Stimulated activated CD4-positive, alpha-beta T cell treated with anti-CD3 and anti-CD28 coated beads, Interleukin-2, amount 100 ng/mL, for 48 hours (primary cell): ENCODE measurements at places on chromosomes 5 and 9.

GRCh38 chr9:7226007-7226640 lies 468.4 kb downstream of the KDM4C start:
- no peak for DNase-seq

GRCh38 chr9:4325113-4325512 lies 25.2 kb upstream of the GLIS3 start:
- no peak for DNase-seq

GRCh38 chr9:109488351-109488750 lies 9.8 kb downstream of the PTPN3 start:
- no peak for DNase-seq

GRCh38 chr5:180688330-180689070 lies 39.1 kb upstream of the FLT4 start:
- no peak for DNase-seq

GRCh38 chr5:72604111-72604797 lies 97.0 kb upstream of the ZNF366 start:
- no peak for DNase-seq

DNA sequence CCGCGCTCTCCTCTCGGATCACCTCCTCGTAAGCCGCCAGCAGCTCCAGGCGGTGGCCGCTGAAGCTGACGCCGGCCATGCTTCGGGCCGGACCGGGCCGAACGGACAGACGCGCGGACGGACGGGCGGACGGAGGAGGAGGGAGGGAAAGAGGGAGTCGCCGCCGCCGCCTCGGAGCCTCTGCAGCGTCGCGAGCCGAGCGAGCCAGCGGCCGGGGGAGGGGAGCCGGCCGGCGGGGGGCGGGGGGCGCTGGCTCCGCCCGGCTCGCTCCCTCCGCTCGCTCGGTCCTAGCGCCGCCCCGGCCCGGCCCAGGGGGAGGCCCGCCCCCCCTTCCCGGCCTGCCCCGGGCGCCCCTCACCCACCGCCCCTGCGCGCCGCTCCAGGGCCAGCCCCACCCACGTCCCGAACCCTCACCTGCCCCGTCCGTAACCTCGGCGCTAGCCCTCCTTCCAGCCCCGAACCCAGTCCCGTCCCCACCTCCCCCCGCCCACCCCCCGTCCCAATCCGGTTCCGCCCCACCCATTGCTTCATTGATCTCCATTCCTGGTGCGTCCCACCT lies at the start of gene DBN1:
Gene DBN1 (minus strand): TSS at position 192 of the 559 bp plus-strand sequence. CDS start 113 bp downstream, at position 79.
- no peak for DNase-seq

DNA sequence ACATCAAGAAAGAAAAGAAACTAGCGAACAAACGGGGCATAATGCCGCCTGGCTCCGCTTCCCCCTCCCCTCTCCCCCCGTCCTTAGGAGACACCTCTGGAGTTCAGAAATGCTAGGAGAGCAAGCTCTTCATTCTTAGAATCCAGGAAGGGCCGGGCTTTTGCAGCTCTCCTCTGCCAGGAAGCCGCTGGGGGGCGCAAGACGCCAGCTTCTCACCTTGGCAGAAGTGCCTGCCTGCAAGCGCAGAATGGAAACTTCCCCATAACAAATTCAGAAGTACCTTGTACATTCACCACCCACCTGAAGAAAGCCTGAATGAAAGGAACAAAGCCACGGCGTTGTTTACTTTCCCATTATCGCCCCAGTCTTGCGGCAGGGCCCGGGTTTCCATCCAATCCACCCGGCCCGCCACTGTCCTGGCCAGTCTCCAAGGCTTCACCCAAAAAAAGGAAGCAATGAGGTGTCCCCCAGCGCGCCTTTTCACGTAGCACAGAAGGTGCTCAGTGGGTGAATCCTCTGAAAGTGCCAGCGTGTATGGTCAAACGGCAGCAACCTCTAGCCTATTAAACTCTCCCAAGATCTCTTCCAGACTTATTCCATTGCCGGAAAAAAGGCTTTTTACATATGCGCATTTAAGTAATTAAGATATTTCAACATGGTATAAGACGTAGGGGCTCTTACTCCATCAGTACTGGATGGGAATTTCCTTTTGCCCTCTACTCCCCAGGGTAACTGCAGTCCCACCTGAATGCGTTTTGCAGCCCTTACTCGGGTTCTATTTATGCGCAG lies 1.6 kb upstream of the GADD45G start:
- peak; percentile 85 for DNase-seq

GRCh38 chr9:1024112-1024511 lies 26.0 kb upstream of the DMRT2 start:
- no peak for DNase-seq

GRCh38 chr5:82436291-82436690 lies 158.1 kb upstream of the RPS23 start:
- no peak for DNase-seq

DNA sequence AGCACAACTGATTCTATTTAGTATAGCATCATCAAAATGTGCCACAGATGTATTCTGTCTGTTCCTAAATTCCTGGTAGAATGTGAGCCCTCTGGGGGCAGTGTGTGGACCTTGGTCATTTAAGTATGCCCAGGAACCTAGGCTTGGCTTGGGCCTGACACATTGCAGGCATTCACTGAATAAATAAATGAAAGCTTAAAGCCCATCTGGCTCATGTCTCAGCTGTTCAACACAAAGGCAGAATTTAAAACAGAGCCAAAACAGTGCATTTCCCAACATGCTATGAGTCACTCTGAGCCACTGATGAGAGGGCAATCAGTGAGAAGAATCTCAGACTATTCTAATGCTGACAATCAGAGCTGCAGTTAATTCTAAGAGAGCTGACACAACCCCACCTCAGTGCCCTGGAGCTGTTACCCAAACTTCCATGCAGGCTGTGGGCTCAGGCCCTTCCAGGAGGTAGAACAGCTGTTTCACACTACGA lies 8.1 kb downstream of the FAM193B start:
- no peak for DNase-seq

DNA sequence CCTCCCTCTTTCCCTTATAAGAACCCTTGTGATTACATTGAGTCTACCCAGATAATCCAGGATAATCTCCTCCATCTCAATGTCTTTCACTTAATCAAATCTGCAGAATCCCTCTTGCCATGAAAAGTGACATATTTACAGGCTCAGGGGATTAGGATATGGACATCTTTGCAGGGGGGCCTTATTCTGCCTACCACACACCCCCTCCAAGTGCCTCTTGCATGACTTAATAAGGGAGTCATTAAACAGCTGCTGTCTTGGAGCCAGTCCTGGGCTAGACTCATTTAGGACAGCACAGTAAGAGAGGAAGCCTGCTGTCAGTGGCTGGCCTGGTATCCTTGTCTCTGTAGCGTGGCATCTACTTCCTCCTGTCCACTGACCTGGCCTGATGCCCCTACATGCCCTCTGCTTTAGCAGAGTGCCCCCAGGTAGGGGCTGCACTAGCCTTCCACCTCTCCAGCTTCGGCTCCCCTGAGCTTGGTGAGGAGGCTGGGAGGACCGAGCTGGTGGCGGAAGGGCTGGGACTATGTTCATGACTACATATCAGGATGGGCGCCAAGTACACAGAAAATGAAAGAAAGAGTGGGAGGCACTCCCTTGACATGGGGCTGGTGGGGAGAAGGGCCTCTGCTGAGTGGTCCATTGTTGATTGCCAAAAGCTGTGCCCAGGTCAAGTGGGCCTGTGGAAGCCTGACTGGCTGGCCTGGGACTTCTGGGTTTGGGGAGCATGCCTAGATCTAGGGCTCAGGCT lies 17.2 kb downstream of the ENHO start:
- DNase-seq = no peak

- no peak for DNase-seq
Observed at GRCh38 chr5:141565826-141566570, 52.8 kb downstream of the DIAPH1 start.

DNA sequence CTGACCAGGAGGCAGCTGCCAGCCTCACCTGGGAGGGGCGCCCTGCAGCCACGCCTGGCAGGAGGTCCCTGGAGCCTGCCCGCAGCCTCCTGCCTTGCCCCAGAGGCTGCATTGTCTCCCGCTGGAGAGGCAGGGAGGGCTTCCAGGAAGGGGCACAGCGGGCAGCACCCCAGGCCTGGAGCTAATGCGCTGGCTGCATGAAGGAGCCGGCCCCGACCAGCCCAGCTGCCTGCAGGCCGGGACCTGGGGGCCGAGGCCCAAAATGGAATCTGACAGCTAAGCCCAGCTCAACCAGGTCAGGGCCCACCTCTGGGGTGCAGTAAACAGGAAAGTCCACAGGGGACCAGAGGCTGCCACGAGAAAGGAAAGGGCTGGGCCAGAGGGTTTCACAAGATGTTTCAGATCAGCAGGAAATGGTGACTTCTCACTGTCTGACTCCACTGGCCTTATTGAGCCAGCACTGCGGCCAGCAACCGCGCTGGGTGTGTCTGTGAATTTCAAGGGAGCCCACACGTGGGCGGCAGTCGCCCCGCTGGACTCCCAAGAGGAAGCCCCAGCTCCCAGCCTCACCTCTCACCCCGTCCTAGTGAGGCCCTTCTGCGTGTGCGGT lies 18.6 kb upstream of the NOTCH1 start:
- DNase-seq = no peak

DNA sequence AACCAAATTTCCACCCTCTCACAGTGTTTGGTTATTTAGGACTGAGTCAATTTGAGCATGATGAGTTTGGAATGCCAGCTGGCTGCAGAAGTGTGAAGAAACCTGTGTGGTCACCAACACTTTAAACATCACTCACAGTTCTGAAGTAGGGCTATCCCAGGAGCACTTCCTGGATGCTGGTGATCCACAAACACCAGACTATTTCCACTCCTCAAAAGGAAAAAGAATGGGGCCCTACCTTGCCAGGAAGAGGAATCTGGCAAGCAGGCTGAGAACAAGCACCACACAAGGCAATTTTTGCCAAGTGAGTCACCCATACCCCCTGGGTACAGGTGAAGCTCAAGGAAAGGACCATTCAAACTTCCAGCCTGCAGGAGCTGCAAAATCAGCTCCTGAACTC lies 294.2 kb upstream of the PTGER4 start:
- no peak for DNase-seq

- peak; percentile 5 for DNase-seq
Observed at GRCh38 chr9:122265149-122265915, 650 bp downstream of the MRRF start.

DNA sequence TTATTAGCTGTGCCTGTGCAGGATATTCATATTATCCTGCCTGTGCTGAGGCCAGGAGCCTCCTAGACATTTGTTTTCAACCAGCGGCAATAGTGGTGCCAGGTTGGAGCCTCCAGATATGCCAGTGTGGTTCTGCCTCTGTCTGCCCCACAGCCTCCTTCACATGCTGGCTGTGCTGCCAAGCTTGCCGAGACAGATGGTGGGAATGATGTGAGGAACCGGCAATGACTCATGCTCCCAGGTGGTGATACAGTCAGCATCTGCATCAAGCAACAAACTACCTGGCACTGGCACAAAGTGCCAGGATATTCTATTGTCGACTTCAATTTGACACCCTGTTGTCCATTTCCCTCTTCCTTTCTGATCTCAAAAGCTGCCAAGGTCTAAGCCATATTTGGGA lies 285.7 kb downstream of the CHSY3 start:
- no peak for DNase-seq

GRCh38 chr9:123376218-123377071 lies 20.4 kb downstream of the CRB2 start:
- no peak for DNase-seq

DNA sequence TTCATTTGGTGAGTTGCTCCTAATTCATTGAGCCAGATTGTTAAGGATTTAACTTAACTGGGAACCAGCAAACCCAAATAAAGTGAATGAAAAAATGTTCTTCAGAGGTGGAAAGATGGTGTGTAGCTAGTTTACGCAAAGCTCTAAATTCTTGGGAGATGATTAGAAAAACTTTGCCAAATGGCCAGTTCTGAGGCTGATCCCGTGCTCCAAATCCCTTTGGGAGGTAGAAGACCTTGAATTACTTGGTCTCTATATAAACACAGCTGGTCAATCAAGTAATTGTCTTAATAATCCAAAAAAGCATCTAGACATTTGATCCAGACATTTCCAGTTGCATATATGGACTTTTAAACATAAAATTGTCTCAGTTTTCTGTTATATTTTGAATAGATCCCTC lies 11.4 kb downstream of the ACTL7B start:
- no peak for DNase-seq

DNA sequence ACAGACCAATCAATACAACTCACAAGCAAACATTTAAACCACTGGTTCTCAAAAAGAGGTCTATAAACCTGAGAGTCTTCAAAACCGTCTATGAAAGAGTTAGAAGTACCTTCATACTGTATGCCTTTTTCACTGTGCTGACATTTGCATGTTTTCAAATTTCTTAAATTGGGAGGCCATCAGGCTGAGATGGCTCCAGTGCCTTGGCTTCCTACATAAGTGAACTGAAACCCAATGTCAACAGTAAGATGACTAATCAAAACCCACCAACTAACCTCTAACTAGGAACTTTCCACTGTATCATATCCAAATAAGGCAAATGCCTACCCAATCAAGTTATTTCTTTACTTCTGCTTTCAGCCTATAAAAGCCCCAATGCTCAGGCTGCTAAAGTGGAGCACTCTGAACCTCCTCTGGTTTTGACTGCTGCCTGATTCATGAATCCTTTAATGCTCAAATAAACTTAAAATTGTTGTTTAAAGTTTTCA lies 35.1 kb downstream of the FAM13B start:
- DNase-seq = peak; percentile 2
